ENCODE measurements at places on chromosomes 3 and 15. TPM values are rescaled to one million over a fixed set of nuclear protein-coding genes. Genes with fewer than 3 reads are reported as not detected.

LNP1 gene
- total RNA-seq = 0.73 TPM

CD200R1 gene
- 2.2 TPM for total RNA-seq

OR5H6 gene
- not detected for total RNA-seq

VIPR1 gene
- total RNA-seq = 98.5 TPM

DNA sequence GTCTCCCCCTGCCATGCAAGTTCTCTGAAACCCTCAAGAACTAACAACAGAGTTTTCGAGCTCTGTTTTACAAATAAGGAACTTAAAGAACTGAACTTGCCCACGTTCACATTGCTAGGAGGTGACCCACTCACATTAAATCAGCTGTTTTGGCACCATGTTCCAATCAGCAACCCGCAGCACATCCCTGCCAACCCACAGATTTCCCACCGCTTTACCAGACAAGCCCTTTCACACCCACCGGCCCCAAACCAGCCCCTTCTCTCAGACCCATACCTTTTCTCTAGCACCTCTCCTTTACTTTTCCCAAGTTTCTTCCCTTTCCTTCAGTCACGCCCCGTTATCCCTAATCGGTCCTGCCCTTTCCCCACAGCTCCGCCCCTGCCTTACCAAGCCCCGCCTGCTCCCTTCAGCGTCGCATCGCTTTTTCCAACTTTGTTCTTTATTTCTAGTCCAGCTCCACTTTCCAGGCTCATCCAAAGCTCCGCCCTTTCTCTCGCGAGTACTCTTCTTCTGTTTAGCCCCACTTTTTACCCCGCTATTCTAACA, 804 bp upstream of the BRPF1 start:
- no peak for DNase-seq
- H3K27ac ChIP-seq = peak overlapping the region; percentile 97
- H3K36me3 ChIP-seq = peaks cover 7% of the 10 kb centered on the region
- H3K4me3 ChIP-seq = peak overlapping the region; percentile 97

GRCh38 chr3:29181872-29182271, 99.0 kb upstream of the RBMS3 start:
- peaks cover 2% of the 10 kb centered on the region for H3K4me1 ChIP-seq
- no peak for DNase-seq
- H3K27me3 ChIP-seq = no peaks in the 10 kb centered on the region
- H3K4me3 ChIP-seq = no peak overlapping the region
- no peaks in the 10 kb centered on the region for H3K36me3 ChIP-seq

DNA sequence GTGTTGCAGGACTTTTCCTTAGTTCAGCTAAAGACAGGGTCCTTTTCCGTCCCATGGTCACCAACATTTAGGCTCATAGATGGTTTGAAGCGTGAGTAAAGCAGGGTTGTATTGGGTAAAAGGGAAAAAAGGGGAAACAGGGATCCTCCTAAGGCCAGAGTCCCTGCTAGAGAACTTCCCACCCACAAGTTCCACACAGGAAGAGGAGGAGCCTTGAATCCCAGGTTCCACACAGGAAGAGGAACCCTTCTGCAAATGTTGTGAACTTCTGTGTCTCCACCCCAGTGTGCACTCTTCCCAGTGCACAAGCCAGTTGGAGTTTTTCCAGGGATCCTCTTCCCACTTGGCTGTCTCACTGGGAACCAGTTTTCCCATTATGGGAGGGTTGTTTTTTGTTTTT, 27.6 kb upstream of the ATP8B4 start:
- no peaks in the 10 kb centered on the region for H3K4me1 ChIP-seq
- no peak overlapping the region for H3K27ac ChIP-seq
- H3K4me3 ChIP-seq = no peak overlapping the region
- no peaks in the 10 kb centered on the region for H3K27me3 ChIP-seq
- no peak for DNase-seq

GRCh38 chr15:79943820-79944219, 27.2 kb downstream of the BCL2A1 start:
- H3K36me3 ChIP-seq = no peaks in the 10 kb centered on the region
- no peaks in the 10 kb centered on the region for H3K4me1 ChIP-seq
- H3K27me3 ChIP-seq = no peaks in the 10 kb centered on the region
- DNase-seq = no peak
- H3K4me3 ChIP-seq = no peak overlapping the region

- no peaks in the 10 kb centered on the region for H3K4me1 ChIP-seq
- H3K36me3 ChIP-seq = no peaks in the 10 kb centered on the region
- H3K27ac ChIP-seq = no peak overlapping the region
Measured at GRCh38 chr15:65789759-65790425, 2.2 kb downstream of the DENND4A start.

DNA sequence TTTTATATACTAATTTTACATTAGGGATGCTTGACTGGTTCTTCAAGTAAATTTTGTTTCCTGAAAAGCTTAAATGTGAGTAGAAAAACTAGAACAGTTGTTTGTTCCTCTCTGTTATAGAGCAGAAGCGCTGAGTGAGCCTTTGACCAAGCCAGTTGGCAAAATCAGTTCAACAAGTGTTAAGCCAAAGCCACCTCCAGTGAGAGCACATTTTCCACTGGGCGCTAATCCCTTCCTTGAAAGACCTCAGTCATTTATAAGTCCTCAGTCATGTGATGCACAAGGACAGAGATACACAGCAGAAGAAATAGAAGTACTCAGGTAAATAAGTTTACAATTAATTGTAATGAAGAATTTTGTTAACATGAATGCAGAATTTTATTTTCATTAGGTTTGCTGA, 14.6 kb downstream of the CAPN7 start:
- no peak for DNase-seq
- H3K27ac ChIP-seq = no peak overlapping the region
- H3K36me3 ChIP-seq = no peaks in the 10 kb centered on the region
- no peaks in the 10 kb centered on the region for H3K4me1 ChIP-seq
- no peak overlapping the region for H3K4me3 ChIP-seq

DNA sequence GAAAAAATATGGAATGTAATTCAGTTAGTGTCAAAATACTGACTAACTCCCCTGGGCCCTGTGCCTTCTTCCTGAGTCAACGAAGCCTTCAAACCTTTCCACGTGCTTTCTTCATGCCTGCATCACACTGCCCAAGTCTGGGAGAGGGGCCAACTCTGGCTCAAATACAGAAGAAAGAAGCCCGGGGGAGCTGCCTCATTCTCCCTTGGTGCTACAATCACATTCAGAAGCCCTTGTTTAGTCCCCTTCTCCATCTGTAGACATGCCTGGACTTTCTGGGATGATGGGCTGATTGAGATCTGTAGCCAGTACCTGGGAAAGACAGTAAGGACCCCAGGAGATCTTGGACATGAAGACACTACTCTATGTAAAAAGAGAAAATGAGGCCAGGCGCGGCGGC, 77.8 kb upstream of the GSK3B start:
- H3K36me3 ChIP-seq = no peaks in the 10 kb centered on the region
- no peak overlapping the region for H3K4me3 ChIP-seq
- H3K4me1 ChIP-seq = no peaks in the 10 kb centered on the region
- no peak for DNase-seq

- H3K4me1 ChIP-seq = peaks cover 7% of the 10 kb centered on the region
- no peaks in the 10 kb centered on the region for H3K27me3 ChIP-seq
- no peak overlapping the region for H3K27ac ChIP-seq
- no peak for DNase-seq
- no peaks in the 10 kb centered on the region for H3K36me3 ChIP-seq
Measured at GRCh38 chr3:25476639-25477038, 48.6 kb downstream of the RARB start.

GRCh38 chr15:60584355-60584998, 105.5 kb upstream of the ICE2 start:
- no peak overlapping the region for H3K4me3 ChIP-seq
- H3K36me3 ChIP-seq = no peaks in the 10 kb centered on the region
- H3K27me3 ChIP-seq = no peaks in the 10 kb centered on the region
- H3K4me1 ChIP-seq = no peaks in the 10 kb centered on the region
- H3K27ac ChIP-seq = no peak overlapping the region

Data from prostate gland (tissue), 2 donors.